ENCODE measurements at places on chromosomes 2 and 18.

- DNase-seq: no peak
Measured at GRCh38 chr2:238913931-238914647, 66.2 kb downstream of the TWIST2 start.

- no peak for DNase-seq
Measured at GRCh38 chr2:224799691-224800090, 83.5 kb upstream of the CCDC195 start.

DNA sequence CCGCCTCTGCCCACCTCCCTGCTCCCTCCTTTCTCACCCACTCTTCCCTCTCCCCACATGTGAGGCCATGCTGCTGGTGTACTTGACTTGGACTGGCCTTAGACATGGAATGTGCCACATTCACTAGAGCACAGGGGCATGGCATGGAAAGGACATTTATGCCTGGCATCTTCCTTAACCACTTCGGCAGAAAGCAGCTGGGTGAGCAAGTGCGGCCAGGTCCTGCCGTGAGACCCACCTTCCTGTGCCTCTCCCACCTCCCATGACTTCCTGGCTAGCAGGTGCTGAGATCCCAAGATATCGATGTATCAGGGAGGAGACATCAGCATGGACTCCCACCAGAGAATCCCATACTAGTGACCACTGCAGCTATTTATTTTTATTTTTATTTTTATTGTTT lies 13.0 kb downstream of the GPR55 start:
- DNase-seq: no peak

DNA sequence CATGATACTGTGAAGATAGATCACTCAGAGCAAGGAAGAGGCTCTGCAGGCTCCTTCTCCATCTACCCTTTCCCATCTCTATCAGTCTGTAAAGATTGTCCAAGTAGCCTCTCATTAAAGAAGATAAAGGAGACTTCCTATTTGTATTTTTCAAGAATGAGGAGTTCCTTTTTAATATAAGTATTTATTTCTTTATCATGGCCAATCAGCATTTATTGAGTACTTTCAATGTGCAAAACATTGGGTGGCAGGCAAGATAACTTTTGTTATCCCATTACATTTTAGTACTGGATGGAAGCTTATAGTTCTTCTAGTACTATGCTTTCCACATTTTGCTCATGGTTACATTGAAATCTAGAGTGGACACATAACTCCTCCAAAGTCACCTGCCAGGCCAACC lies 3.6 kb upstream of the PDE11A start:
- DNase-seq: no peak

- no peak for DNase-seq
Measured at GRCh38 chr2:88058191-88058590, 2.6 kb upstream of the KRCC1 start.

DNA sequence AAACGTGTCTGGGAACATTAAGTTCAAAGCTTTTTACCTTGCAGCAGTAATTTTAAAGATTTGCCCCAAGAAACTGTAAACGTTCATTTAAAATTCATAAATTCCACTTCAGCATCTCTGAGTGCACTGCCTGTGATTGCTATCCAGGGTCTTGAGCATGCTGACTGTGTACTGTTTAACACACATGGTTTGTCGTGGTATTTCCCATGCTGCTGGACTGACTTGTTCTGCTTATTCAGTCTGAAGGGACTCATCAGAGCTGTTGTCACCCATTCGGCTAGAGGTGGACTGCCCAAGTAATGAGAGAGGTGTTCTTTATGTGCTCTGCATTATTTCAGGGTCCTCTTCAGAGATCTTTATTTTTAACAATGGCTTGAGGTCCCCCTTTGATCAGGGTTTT lies 53.1 kb downstream of the RHBDD1 start:
- no peak for DNase-seq

DNA sequence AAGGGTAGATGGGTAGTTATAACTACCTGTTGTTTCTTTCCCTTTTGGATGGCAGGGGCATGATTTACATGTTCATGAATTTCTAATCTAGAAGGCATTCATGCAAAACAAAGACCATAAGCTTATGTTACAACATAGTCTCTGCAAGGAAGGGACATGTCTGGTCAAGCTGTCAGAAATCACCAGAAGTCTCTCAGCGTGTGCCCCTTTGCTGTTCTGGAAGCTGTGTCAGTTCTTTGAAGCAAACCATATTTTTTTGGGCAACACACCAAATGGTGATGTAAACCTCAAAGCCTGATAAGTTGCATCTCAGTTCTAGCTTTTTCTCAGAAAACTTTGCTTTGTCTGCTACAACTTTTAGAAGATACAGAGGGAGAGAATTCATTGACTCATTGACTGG lies 173.5 kb upstream of the CTAGE1 start:
- no peak for DNase-seq

DNA sequence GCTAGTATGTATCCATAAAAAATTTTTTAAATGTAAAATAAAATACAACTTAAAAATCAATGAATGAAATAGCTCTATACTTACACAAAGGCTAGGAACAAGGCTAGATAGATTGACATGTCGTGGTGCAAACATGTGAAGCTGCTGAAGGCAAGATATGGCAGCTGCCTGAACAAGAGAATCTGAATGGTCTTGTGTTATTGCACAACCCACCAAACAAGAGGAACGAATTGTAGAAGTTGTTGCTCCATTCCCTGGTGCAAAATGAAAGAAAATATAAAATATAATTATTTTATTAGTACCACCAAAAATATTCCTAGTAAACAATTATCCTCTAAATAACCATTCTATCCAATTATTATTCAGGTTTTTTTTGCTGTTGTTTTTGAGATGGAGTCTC lies 46.4 kb downstream of the HEATR5B start:
- DNase-seq: no peak

GRCh38 chr2:157325786-157326185 lies at the start of gene ERMN:
ERMN (minus strand) TSS chr2:157325824; CDS start chr2:157325642, 182 bp downstream.
- DNase-seq: no peak

DNA sequence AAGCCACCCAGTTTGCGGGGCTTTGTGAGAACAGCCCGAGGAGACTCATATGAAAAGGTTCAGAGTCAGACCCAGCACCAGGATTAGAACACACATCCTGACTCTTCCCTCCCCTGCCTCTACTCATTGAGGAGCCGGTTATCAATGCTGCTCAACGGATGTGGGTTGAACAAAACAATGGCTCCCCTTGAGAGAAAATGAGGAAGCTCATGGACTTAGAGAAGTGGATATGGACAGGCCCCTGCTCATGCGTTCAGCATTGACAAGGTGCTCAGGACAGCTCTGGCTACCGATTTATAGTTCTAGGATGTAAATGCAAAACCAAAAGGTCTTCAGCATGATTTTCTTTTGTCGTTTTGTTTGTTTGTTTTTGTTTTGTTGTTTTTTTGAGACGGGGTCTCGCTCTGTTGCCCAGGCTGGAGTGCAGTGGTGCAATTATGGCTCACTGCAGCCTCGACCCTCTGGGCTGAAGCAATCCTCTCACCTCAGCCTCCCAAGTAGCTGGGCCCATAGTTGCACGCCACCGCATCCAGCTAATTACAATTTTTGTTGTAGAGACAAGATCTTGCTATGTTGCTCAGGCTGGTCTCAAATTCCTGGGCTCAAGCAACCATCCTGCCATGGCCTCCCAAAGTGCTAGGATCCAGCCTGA lies 32.0 kb upstream of the AGAP1 start:
- no peak for DNase-seq

GRCh38 chr2:212177724-212178123 lies 360.9 kb downstream of the ERBB4 start:
- DNase-seq: no peak

GRCh38 chr18:57150828-57151227 lies 3.9 kb downstream of the BOD1L2 start:
- no peak for DNase-seq

DNA sequence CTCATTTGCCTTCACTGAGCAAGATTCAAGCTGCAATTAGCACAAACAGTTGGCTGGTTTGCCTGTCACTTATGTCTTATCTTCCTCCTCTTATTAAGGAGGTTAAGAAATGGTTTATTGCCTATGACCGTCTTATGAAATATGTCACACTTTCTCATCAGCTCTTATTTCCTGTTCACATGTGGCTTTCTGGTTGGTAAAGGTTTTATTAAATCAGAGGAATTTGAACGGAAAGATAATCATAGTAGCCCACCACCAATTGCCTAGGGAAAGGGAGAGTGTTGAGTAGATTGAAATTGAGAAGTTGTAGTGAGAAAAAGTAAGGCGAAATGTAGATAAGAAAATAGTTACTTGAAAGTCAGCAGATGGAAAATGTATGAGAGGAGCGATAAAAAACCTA lies 4.2 kb upstream of the IL1R1 start:
- no peak for DNase-seq

DNA sequence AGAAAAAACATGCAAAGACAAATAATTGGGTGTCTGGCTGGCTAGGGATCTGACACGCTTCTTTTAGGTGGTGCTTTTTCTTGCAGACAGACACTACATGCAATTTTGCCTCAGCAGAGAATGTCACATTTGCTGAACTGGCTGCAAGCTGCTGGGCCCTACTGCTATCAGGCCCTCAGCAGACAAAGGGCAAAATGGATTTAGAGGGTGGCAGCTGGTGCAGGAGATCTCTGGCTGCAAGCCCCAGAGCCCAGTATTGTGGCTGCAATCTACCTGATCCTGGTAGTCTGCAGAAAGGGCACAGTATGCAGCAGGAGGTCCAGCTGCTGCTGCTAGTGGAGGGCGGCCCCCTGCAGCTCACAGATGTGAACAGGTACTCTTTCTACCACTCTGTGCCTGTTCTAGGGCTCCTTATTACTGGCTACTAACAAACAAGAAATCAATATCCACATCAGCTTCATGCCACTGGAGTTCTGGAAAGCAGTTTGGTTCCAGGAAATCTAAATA lies 796.7 kb upstream of the CELF4 start:
- no peak for DNase-seq

DNA sequence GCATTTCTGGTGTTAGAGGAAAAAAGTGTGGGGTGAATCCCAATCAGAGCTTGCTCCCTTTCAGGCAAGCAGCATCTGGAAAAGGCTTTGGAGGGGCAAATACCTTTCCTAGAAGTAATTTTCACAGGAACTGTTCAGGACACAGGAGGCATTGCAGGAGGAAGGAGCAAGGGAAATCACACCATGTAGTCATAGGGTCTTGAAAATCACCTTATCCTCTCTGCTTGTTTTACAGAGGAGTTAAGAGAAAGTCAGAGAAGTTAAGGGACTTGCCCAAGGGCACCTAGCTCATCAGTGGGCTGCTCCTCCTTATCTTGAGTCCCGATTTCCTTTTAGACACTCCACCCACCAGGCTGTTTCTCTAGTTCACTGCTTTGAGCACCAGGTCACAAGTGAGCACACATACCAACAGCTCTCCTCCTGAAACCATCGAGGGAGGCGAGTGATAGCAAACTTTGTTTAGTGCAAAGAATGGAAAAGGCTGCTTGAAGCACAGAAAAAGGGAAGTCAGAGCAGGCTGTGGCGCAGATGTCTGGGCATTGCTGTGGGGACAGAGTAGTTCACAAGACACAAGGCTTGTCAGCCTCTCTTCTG lies 89.2 kb upstream of the CXCR4 start:
- no peak for DNase-seq

DNA sequence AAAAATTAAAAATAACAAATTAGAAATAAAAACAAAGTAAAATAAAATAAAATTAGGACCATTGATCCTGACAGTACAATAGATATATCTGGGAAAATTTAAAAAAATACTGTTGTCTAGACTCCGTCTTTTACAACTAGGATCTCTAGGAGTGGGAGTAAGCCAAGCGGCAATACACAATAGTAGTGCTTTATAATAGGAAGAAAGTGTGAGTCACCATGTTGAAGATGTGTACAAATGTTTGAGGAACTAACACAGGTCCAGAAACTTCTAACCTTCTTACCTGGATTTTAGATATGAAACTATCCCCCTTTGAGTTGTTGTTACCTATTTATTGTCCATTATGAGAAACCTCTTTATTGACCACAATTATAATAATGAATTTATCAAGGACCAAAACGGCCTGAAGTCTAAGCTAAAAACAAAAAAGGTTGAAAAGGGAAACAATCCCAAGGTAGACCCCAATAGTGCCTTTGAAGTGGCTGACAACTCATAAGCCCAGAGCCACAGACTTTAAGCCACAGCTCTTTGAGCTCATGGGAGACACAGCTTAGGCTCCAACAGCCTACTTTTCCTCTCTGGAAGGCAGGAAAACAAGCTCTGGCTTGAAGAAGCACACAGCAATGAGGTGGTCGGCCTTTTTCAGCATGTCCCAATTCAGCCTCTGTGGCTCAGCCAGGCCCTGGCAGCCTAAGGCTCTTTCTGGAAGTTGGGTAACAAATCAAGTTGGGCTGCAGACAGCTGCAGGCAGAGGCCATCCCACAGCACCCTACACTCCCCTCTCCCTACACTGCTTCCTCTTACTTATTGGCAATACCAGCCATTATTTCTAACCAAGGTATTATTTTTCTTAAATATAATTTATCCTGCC lies 62.9 kb downstream of the AQP4 start:
- DNase-seq: no peak

- DNase-seq: peak; percentile 4
Measured at GRCh38 chr2:206211657-206212255, 52.1 kb downstream of the EEF1B2 start.

GRCh38 chr2:199228887-199229819 lies 228.6 kb downstream of the SATB2 start:
- DNase-seq: peak; percentile 59

DNA sequence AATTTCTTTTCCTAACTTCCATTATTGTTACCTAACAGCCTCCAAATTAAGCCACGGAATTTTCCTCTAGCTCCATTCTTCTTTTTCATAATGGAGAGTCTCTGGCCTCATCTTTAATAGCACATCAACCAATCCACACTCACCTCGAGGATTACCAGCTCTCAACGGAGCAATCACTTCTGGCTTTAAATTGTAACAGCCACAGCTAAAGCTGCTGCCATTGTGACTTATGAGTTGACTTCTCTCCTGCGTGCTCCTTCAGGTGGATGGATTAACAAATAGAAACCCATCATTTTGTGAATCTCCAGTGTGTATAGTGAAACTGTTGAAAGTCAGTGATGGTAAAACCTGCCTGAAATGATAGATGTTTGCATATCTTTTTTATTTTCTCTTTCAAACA lies 24.9 kb upstream of the SLC5A7 start:
- no peak for DNase-seq

DNA sequence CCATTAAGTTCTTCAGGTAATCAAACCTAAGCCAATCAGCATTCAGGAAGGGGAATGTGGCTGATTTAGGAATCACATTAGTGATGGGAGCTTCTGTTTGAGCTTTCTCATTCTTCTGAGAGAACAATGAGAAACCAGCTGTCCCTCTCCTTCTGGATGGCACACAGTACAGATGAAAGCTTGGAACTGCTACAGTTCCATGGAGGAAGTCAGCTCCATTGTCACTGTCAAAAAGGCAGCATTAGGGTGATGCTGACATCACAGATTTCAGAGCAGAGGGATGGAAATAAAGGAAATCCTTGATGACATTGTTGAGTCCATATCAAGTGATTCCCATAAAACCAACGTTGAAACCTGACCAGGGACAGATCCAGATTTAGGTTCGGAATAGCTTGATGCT lies 36.1 kb upstream of the ACYP2 start:
- no peak for DNase-seq

DNA sequence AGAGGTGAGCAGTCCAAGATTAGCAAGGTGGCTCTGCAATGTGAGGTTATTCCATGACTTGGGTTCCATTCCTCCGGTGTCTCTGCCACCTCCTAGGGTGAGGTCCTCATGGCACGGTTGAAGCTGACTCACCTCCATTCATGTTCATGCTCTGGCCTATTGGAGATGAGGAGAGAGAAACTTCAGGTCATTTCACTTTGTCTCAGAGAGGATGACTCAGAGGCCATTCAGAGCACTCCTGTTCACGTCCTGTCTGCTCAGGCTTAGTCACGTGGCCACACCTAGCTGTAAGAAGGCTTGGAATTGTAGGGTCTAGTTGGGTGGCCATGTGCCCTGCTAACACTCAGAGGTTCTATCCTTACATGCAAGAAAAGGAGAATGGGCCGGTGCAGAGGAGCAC lies 67.5 kb upstream of the MBOAT2 start:
- peak; percentile 89 for DNase-seq

Data from epithelial cell of proximal tubule (primary cell).